Small intestine (tissue), 16 donors: ENCODE measurements at places on chromosomes 1 and 21.

- no peak for DNase-seq
These were observed 108.6 kb upstream of the RAB3GAP2 start for GRCh38 chr1:220380885-220381284.

GRCh38 chr1:110350360-110350759 is 11.2 kb downstream of the RBM15 start:
- no peak for DNase-seq

GRCh38 chr1:78176448-78176847 is 130.7 kb downstream of the GIPC2 start:
- peak; percentile 11 for DNase-seq

DNA sequence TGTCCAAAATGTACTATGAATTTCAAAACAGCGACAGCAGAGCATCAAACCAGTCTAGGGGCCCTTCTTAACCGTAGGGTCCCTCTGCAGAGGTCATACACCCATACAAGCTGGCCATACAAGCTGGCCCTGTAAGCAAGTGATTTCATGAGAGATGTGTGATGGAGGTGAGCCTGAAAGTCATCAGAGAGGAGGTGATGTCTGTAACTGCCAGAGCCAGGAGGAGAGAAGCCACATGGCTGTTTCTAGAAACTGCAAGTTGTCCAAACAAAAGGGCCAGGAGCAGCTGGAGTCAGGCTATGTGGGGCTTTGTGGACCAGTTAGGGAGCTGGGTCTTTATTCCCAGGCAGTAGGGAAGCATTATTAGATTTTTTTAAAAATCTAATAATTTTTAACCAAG is 14.8 kb upstream of the SERINC2 start:
- no peak for DNase-seq

GRCh38 chr1:230107941-230108340 is 40.9 kb downstream of the GALNT2 start:
- no peak for DNase-seq
